ENCODE measurements at places on chromosomes 2 and 18. TPM values are rescaled to one million over a fixed set of nuclear protein-coding genes. Genes with fewer than 3 reads are reported as not detected.

- no peak for ATAC-seq
Measured at GRCh38 chr2:224563537-224563936, 21.6 kb downstream of the CUL3 start.

- ATAC-seq, result no peak
Measured at GRCh38 chr2:215439980-215440512, 4.2 kb upstream of the FN1 start.

- peak; percentile 88 for ATAC-seq
Measured at GRCh38 chr2:226634943-226635604, 164.5 kb downstream of the IRS1 start.

DNA sequence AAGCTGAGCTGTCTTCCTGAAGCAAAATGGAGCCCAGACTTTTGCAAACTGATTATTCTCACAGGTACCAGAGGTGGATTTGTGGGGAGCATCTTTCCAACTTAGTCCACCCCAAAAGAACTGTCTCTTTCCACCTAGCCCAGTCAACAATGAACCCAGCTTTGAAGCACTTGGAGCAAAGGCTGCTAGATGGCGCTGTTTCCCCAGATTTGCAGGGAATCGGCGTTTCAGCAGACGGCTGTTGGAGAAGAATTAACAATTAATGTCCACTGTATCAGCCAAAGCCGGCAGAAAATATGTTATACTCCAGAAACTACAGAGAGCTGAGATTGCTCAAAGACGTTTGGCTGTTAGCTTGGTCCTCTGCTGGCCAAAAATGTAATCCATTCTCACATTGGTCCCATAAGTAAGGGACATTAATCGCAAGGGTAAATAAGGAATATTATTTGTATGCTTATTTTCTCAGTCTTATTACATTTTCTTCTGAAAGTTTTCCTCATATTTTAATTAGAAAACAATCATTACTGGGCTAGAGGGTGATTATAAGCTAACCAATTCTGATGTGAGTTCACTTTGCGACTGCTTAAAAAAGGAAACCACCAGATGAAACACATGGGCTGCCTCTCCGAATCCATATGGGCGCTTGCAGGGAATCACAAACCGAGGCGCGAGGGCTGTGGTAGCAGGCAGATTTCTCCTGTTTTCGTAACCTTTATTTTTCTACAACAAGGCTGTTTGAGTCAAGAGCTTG is 423.8 kb upstream of the MEX3C start:
- ATAC-seq, result peak; percentile 73

GRCh38 chr2:184261331-184261730 is 337.0 kb upstream of the ZNF804A start:
- no peak for ATAC-seq

GRCh38 chr2:29562896-29563295 is 358.5 kb downstream of the ALK start:
- ATAC-seq, result no peak

GRCh38 chr18:21115519-21116411 is 4.2 kb upstream of the ROCK1 start:
- no peak for ATAC-seq

DNA sequence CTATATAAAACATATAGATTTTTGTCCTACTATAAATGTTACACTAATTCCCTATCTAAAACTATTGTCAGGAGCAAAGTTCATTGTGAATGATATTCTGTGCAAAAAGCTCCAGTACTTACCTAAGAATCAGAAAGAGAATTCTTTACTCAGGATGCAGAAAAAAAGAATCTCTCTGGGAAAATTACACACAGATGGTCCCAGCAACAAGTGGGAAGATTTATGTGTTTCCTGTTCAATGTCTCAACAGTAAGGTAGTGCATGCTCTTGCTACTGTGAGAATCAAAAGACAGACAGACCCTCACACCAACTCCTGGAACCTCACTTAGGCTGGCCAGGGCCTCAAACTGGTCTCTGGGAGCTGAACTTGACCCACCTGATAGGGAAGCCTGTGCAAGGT is 11.2 kb upstream of the NAPG start:
- no peak for ATAC-seq

- no peak for ATAC-seq
Measured at GRCh38 chr2:128270672-128271596, 47.7 kb downstream of the HS6ST1 start.

- ATAC-seq, result no peak
Measured at GRCh38 chr18:72871091-72871490, 3.3 kb upstream of the NETO1 start.

- no peak for ATAC-seq
Measured at GRCh38 chr2:133777574-133777960, 209.3 kb upstream of the NCKAP5 start.

DNA sequence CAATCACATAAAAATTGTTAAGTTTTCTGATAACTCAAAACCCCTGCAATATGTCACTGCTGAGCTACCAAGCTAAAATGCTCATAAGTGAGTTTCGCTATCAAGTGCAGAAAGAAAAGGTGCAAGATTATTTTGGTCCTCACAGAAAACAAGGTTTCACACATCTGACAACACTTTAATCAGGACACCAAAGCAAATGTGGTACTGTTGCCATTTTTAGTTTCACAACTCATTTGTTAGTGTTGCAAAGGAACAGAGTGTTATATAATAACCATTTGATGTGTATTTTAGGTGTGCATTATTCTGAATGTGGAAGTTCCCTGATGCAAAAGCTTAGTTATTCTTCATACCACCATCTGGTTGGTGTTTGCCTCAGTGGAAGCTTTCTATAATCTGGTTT is 956.2 kb downstream of the DSC3 start:
- ATAC-seq, result no peak

GRCh38 chr18:54740136-54740846 is 88.0 kb upstream of the RAB27B start:
- no peak for ATAC-seq

DNA sequence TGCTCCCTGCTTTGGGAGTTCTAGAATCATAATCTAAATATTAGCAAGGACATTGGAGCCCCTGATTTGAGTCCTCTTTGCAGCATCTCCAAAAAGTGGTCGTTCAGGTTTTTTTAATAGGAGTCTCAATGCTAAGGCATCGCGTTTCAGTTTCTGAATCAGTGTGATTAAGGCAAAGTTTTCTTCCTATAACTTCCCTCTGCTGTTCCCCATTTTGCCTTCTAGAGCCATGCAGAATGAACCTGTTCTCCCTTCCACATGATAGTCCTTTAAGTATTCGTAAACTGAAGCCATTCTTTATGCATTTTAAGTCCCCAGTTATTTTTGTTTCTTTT is 159.5 kb downstream of the PTGR3 start:
- ATAC-seq, result no peak

- no peak for ATAC-seq
Measured at GRCh38 chr2:119293254-119293653, 69.6 kb downstream of the STEAP3 start.

GRCh38 chr2:55408098-55408882 is 11.4 kb downstream of the CCDC88A start:
- no peak for ATAC-seq

DNA sequence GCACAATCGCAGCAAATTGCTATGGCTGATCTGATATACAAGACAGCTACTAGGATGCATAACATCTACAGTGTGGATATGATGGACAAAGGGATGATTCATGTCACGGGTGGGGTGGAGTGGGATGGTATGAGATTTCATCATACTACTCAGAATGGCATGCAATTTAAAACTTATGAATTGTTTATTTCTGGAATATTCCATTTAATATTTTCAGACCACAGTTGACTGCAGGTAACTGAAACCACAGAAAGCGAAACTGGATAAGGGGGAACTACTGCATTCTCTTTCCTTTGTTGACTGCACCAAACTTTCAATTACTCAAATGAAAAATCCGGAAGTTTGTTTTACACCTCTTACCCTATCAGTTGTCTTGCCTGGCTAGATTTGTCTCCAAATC is 94.4 kb upstream of the NEUROD1 start:
- ATAC-seq, result peak; percentile 91

- ATAC-seq, result no peak
Measured at GRCh38 chr18:44696892-44697291, 16.2 kb downstream of the SETBP1 start.

DNA sequence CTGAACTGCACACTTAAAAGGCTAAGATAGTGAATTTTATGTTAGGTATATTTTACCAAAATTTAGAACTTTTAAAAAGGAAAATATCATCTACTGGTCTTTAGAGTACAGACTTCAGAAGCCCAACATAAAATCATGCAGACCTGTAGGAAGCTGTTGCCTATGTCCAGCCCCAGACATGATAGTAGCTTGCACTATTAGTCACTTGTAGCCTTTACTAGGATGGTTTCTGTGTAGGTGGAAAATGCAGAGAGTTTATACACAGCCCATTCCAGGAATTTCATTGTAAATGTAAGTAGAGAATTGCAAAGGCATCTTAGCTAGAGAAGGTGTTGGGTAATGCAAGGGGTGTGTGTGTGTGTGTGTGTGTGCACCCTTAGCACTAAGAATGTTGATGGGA is 640.2 kb downstream of the RNF144A start:
- no peak for ATAC-seq

- ATAC-seq, result peak; percentile 88
Measured at GRCh38 chr18:54479365-54479764, 111.7 kb upstream of the DYNAP start.

DNA sequence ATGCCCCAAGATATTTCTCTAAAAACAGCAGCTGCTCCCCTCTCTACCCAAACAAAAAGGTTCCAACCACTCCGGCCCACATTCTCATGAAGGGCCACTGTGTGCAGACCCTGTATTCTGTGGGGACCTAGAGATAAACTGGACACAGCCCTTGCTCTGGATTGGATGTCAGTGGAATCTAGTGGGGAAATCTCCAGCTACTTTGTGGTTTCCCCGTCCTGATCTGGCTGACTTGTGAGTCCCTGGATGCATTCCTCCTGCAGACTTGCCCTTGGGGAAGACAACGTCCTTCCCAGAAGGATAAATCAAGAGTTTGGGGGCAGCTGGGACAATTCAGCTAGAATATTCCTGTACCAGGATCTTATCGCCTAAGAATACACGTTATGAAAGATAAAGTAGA is 151.1 kb downstream of the FSHR start:
- ATAC-seq, result no peak

GRCh38 chr18:10511236-10511635 is 14.6 kb upstream of the NAPG start:
- ATAC-seq, result no peak

DNA sequence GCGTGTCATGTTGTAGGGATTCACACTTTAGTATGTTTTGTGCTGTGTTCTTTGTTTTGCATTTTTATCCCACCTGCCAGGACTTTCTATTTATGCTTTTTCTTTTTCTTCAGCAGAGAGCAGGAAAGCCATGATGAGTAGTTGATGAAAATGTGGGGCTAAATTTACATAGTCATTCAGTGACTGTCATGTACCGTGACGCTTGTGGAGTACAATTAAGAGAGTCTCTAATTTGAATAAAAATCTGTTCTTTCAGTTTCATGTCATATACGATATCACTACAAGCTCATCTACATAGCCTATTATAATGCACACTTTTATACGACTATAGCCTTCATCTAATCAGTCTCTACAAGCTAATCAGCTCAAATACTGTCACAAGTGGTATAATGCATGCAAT is 112.7 kb upstream of the SPATS2L start:
- no peak for ATAC-seq

The ASAP2 gene
- 19.8 TPM for total RNA-seq

The OSGEPL1 gene
- total RNA-seq, result 16.3 TPM

The EMILIN1 gene
- total RNA-seq, result 1.5 TPM

The ALLC gene
- total RNA-seq, result not detected

The NRBP1 gene
- total RNA-seq, result 77.4 TPM

The FBXO48 gene
- 0.71 TPM for total RNA-seq

The LYG2 gene
- 0.78 TPM for total RNA-seq

The MYO7B gene
- total RNA-seq, result 0.41 TPM

The TSHZ1 gene
- total RNA-seq, result 67.9 TPM

The STAT4 gene
- total RNA-seq, result 2.7 TPM

The FSIP2 gene
- total RNA-seq, result 18.4 TPM

The LPIN1 gene
- 23.6 TPM for total RNA-seq

The SERPINB7 gene
- not detected for total RNA-seq

Data from motor neuron (in vitro differentiated cells).